ENCODE measurements at places on chromosomes 3 and 15. TPM values are rescaled to one million over a fixed set of nuclear protein-coding genes. Genes with fewer than 3 reads are reported as not detected.
A peak's percentile ranks its signal among the peaks of the same experiment; 100 is the strongest.

DNA sequence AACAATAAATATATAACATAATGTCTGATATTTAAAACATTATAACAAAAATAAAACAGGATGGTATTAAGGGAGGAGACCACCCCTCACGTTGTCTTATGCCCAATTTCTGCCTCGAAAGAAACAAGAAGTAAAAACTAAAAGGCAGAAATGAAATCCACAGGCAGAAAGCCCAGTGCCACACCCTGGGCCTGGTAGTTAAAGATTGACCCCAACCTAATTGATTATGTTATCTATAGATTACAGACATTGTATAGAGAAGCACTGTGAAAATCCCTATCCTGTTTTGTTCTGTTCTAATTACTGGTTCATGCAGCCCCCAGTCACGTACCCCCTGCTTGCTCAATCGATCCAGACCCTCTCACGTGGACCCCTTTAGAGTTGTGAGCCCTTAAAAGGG, 22.3 kb upstream of the ACP3 start:
- peaks cover 4% of the 10 kb centered on the region for H3K27me3 ChIP-seq
- no peak for DNase-seq
- no peaks in the 10 kb centered on the region for H3K36me3 ChIP-seq
- H3K4me1 ChIP-seq, result no peaks in the 10 kb centered on the region
- H3K4me3 ChIP-seq, result no peak overlapping the region
- H3K27ac ChIP-seq, result no peak overlapping the region

DNA sequence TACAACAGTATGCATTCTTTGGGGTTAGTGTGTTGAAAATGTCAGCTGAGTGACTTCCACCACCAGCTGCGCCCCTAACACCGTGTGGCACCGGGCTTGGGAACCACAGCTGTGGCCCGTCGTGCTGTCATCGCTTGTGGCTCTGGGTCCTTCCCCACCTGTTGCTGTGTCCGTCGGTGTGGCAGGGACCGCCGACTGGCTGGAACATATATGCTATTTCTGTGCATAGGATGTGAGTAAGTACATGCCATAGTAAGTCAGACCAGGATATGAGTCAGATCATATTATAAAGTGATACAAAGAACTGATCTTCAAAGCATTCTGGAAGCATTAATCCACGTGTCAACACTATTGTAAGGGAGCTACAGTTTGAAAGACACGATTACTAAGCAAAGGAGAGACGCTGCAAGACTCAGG, 31.9 kb downstream of the EHD4 start:
- no peaks in the 10 kb centered on the region for H3K36me3 ChIP-seq
- no peak overlapping the region for H3K4me3 ChIP-seq
- H3K27ac ChIP-seq, result no peak overlapping the region
- peaks cover 13% of the 10 kb centered on the region for H3K4me1 ChIP-seq
- no peak for DNase-seq

DNA sequence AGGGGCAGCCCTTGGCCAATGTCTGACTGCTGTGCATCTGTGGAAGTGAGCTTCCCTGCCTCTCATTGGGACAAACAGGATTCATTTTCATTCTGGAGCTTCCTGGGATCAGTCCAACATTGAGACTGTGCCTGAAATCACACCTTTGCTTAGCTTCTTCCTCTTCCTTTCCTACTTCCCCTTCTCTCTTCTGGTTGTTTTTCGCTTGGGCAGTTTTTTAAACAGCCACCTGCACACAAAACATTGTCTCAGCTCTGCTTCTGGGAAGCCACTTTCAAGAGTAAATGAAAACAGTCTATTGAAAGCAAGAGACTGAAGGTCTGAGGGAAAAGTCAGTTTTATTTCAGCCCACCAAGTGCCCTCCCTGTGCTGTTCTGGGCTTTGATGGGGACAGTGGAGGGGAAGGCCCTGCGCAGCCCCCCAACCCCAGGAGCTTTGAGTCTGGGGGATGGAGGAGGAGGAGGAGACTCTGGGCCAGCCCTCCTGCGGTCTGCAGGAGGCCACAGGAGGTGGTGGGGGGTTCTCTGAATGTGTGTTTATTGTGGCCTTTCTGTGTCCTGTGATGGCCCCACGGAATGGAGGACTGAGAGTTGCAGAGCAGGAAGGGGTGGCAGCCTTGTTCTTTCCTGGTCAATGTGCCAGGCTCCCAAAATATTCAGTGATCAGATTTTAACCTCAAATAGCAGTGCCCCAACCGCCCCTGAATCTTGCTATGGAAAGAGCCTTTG, 7.8 kb upstream of the ISLR2 start:
- no peaks in the 10 kb centered on the region for H3K36me3 ChIP-seq
- no peak for DNase-seq
- peaks cover 39% of the 10 kb centered on the region for H3K4me1 ChIP-seq
- peak overlapping the region; percentile 1 for H3K27ac ChIP-seq
- H3K27me3 ChIP-seq, result peaks cover 5% of the 10 kb centered on the region
- H3K4me3 ChIP-seq, result peak overlapping the region; percentile 79

DNA sequence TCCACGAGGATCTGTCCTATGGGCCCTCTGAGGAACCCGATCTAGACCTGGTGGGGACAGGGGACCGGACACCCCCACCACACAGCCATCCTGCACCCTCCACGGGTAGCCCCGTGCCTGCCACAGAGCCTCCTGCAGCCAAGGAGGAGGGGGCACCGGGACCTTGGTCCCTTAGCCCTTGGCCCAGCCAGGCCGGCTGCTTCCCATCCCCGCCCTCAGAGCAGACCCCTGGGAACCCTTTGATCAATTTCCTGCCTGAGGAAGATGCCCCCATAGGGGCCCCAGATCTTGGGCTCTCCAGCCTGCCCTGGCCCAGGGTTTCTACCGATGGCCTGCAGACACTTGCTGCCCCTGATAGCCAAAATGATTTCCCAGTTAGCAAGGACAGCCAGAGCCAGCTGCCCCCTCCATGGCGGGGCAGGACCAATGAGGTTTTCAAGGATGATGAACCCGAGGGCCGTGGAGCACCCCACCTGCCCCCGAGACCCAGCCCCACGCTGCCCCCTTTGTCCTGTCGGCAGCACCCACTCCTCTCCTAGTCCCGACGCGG, 91.5 kb downstream of the TBC1D2B start:
- H3K4me3 ChIP-seq, result no peak overlapping the region
- no peak overlapping the region for H3K27ac ChIP-seq
- peaks cover 3% of the 10 kb centered on the region for H3K27me3 ChIP-seq
- no peaks in the 10 kb centered on the region for H3K36me3 ChIP-seq
- H3K4me1 ChIP-seq, result peaks cover 12% of the 10 kb centered on the region

GRCh38 chr3:88235102-88235501, 85.3 kb downstream of the C3orf38 start:
- no peaks in the 10 kb centered on the region for H3K36me3 ChIP-seq
- DNase-seq, result no peak
- no peak overlapping the region for H3K27ac ChIP-seq
- H3K4me3 ChIP-seq, result no peak overlapping the region
- H3K4me1 ChIP-seq, result no peaks in the 10 kb centered on the region

- no peaks in the 10 kb centered on the region for H3K4me1 ChIP-seq
- H3K27me3 ChIP-seq, result no peaks in the 10 kb centered on the region
- H3K4me3 ChIP-seq, result no peak overlapping the region
- no peak for DNase-seq
- no peaks in the 10 kb centered on the region for H3K36me3 ChIP-seq
Measured at GRCh38 chr3:102714567-102714966, 279.8 kb downstream of the ZPLD1 start.

ATXN7 gene
- 2.6 TPM for polyA plus RNA-seq

Data from naive B cell (primary cell).